ENCODE measurements at places on chromosomes 6 and 20.

DNA sequence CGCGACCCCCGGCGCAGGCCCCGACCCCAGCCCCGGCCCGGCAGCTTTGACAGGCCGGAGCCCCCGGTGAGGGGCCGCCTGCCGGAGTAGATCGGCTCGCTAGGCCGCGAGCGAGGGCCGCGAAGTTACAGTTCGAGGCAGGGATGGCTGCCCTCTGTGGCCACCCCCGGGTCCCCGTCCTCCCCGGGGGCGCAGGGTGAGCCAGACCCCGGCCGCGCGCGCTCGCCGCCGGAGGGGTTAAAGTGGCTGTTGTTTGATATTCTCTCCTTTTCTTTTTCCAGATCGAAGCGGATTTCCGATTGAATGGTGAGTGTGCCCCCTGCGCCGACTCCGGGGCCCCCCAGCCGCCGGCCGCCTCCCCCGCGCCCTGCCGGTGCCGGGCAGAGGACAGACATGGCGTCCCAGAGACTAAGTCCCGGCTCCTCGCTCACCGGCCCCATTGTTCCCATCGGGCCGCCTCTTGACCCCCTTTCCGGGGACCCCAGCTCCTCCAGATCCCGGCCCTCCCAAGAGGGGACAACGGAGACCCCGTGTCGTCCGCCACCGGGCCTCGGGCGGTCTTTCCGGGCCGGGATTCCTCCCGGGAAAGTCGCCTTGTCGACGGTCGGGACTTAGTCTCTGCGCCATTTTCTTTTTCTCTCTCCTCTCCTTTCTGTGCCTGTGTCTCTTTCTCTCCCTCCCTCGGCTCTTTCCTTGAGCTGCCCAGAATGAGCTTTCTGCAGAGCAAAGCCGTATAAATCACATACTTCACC, 704 bp downstream of the TOP1 start:
- DNase-seq, result peak; percentile 25

- DNase-seq, result no peak
These were observed 549 bp downstream of the ANKRD6 start for GRCh38 chr6:89433252-89434149.

- peak; percentile 27 for DNase-seq
These were observed 368.9 kb downstream of the LAMA2 start for GRCh38 chr6:129251669-129252376.

- DNase-seq, result no peak
These were observed 26.4 kb downstream of the EPB41L2 start for GRCh38 chr6:131036601-131037000.

- DNase-seq, result no peak
These were observed 13.5 kb upstream of the PRDM1 start for GRCh38 chr6:106072501-106073090.

DNA sequence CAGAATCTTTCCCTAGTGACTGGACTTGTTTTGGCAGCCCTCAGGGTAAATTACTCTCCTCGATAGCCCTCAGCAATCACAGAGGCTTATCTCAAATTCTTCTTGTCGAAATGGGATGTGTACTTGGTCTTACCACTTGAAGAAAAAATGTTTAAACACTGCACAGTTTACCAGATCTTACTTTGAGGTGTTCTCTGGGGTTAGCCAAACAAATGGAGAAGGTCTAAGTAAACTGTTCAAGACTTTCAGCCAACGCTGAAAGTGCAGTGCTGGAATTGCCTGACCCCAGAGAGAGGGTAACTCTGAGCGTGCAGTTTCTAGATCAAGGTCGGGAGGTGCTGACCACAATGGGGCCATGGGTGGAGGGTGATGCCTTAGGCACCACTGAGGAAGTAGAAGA, 39.2 kb downstream of the MYLIP start:
- DNase-seq, result no peak

GRCh38 chr20:25083773-25084625, 2.1 kb upstream of the VSX1 start:
- no peak for DNase-seq

DNA sequence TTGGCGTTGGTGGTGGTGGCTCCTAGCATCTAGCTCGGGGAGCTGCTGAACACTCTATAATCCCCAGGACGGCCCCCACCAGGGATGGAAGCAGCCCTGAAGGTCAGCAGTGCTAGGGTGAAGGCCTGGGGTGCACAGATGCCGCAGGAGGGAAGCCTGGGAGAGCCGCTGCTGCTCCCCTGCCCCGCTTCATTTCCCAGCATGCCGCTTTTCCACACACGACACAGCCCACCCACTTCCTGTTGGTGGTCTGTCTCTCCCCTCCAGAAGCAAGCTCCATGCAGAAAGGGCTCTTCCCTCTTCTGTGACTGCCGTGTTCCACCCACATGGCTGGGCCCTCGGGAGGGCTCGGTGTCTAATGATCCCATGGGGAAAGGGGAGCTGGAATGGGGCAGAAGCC, 35.3 kb downstream of the GNAS-AS1 start:
- no peak for DNase-seq

Data from NCI-H345 (cell line).